Stimulated activated CD8-positive, alpha-beta memory T cell treated with anti-CD3 and anti-CD28 coated beads, Interleukin-7, amount 100 ng/mL, for 48 hours (primary cell): ENCODE measurements at places on chromosomes 5 and 9.

DNA sequence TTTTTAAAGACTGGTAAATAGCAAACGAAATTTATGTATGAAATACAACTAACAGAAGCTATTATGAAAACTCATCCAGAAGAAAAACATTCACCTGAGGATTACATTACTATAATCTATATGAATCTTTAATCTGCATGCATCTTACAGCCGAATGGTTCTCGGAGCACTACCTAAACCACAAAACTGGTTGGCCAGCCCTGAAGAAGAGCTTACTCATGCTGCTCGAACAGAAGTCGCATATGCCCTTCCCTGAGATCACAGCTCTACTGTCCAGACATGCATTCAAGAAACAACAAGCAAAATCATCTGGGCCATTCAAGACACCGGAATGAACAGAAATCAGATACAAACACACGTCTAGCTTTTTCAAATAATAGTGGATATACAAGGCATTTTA is 931.0 kb upstream of the DMAC1 start:
- DNase-seq: no peak

DNA sequence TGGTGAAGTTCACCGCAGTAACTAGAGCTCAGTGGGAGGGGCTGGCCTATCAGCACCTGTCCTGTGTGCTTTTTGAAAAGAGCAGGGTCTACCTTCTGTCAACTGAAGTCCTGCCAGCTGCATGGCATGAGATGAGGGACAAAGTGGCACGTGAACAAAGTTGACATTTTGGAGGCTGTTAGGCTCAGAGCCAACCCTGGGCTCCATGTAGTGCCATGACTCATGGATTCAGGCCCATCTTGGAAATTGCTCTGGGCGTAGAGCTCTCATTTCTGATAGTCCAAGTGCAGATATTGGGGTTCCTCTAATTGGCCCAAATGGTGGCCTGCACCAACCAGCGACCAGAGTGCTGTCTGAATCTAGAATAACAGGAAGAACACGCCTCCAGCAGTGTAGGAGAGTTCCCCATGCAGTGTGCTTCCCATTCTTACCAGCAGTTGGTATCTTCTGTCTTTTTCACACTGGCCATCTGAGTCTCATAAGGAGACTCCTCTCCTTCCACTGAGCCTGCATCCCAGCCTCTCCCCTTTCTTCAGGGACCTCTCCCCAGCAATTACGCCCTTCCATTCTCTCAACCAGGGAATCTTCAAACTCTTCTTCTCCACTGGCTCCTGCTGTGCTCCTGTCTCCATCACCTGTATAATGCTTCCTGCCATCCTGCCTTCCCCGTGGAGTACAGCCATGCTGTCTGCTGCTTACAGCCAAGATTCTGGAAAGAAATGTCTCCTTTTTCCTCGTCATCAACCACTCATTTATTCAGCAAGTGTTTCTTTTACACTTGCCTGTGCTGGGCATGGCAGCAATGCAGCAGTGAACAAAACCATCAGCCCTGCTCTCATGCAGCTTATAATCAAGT is 30.4 kb downstream of the IRF1 start:
- no peak for DNase-seq

- no peak for DNase-seq
Measured at GRCh38 chr9:21862871-21863270, 60.4 kb downstream of the MTAP start.

DNA sequence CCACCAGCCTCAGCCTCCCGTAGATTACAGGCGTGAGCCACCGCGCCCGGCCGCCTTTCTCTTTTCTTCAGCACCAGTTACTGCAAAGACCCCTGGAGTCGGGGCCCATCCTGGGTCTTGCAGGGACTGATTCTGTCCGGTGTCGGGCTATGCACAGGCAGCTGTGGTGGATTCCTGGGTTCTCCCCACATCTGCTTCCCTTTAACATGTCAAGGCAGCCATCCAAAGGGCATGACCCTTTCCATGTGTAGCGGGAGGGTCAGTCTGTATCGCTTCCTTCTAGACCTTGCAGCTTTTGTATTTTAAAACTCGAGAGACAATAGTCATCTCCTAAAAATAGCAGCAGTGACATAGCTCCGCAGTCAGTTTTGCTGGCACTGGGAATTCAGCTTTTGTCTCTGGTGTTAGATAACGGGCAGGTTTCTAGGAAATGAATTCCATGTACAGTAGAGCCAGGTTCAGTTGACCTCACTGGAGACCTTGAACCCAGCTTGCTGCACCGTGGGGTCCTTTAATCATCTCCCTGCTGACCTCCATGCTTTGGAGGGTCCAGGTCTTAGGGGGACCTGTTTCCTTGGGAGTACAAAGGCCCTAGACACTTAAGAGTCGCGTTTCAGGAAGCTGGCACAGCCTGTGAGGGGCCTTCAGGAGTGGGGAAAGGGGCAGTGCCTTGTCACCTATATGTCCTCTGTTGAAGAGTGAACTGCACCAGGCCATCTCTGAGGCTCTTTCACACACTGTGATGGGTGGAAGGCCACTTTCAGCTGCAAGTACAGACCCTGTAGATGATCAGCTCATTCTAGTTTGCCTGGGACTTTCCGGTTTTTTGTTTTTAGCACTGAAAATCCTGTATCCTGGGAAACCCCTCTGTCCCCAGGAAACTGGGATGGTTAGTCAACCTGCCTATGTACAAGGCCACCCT is 13.8 kb downstream of the ANKRD33B start:
- no peak for DNase-seq

- DNase-seq: no peak
Measured at GRCh38 chr9:128528445-128529160, 23.8 kb upstream of the SPTAN1 start.

- DNase-seq: no peak
Measured at GRCh38 chr9:132564526-132564925, 17.9 kb upstream of the BARHL1 start.

- DNase-seq: peak; percentile 37
Measured at GRCh38 chr9:111937781-111938426, 41.3 kb downstream of the UGCG start.
